ENCODE measurements at places on chromosomes 16 and 17. TPM values are rescaled to one million over a fixed set of nuclear protein-coding genes. Genes with fewer than 3 reads are reported as not detected.

Gene SEZ6L2
- not detected for total RNA-seq

Gene SLC13A5
- not detected for total RNA-seq

Gene RNF112
- 1.8 TPM for total RNA-seq

Gene LPO
- not detected for total RNA-seq

Gene CA5A
- total RNA-seq = not detected

Gene G6PC1
- not detected for total RNA-seq

Gene PIK3R5
- total RNA-seq = 84.0 TPM

Gene IGFALS
- 0.55 TPM for total RNA-seq

Gene TK2
- 8.6 TPM for total RNA-seq

Gene ADCY9
- total RNA-seq = 10.1 TPM

Gene SLC16A11
- total RNA-seq = 1.2 TPM
